ENCODE measurements at places on chromosomes 5 and 9. TPM values are rescaled to one million over a fixed set of nuclear protein-coding genes. Genes with fewer than 3 reads are reported as not detected.

The SPATA9 gene
- 0.23 TPM for total RNA-seq

The MFAP3 gene
- 34.5 TPM for total RNA-seq

The BTNL8 gene
- total RNA-seq, result 2.9 TPM

The RNF180 gene
- total RNA-seq, result 17.4 TPM

The DNAI1 gene
- 39.8 TPM for total RNA-seq

The NDUFA8 gene
- 31.4 TPM for total RNA-seq

The NUTM2F gene
- total RNA-seq, result not detected

The SPINK14 gene
- total RNA-seq, result not detected
